ENCODE measurements at places on chromosomes 16 and 17.
A peak's percentile ranks its signal among the peaks of the same experiment; 100 is the strongest.

DNA sequence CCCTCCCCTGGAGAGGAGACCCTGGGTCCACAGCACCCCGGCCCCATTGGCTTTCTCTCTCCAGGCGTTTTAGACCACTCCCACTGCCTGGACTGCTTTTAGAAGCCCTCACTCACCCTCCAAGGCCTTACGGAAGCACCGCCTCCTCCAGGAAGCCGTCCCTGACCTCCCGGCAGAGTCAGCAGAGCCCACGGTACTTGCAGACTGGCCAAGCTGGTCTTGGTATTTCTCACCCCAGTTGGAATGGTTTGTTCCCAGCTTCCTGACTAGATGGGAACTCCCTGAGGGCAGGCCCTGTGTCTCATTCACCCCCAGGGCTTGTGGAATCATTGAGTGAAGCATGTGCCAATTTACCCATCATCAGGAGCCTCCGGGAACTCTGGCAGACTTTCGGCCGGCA, 9.2 kb downstream of the SCGB1C2 start:
- DNase-seq: no peak

DNA sequence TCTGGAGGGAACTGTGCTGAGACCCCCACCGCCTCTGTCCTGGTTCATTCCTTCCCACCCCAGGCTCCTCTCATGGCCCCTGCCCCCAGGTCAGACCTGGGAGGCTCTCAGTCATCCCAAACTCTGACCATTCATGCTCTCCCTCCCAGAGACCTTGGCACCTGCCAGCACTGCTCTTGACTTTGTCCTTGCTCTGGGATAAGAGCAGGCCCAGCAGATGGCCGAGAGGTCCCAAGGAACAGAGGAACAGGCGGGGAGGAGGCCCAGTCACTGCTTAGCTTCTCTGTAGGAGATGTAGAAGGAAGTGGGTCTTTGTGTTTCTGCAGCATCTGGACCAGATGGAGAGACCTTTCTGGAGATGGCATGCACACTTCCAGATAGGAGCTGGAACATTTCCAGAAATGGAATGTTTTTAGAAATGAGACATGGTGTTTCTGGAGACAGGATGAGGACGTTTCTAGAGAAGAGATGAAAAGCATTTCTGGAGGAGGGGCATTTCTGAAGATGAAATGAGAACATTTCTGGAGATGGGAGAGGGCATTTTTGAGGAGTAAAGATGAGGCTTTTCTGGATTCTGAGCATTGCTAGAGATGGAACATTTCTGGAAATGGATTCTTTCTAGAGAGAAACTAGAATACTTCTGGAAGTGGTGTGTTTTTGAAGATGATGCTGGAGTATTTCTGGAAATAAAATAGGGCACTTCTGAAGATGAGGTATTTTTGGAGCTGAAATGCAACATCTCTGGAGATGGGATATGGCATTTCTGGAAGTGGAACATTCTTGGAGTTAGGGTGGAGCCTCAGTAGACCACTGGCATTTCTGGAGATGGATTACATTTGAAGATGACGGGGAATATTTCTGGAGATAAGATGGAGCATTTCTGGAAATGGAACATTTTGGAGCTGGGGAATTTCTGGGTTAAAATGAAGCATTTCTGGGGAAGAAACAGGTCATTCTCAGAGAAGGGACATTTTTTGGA, 55.2 kb downstream of the RAI1 start:
- DNase-seq: no peak

GRCh38 chr17:82487910-82488309, 29.4 kb downstream of the NARF start:
- DNase-seq: no peak

- no peak for DNase-seq
Measured at GRCh38 chr16:30139583-30140481, 16.8 kb upstream of the MAPK3 start.

- DNase-seq: no peak
Measured at GRCh38 chr16:19506965-19507364, 14.9 kb downstream of the GDE1 start.

DNA sequence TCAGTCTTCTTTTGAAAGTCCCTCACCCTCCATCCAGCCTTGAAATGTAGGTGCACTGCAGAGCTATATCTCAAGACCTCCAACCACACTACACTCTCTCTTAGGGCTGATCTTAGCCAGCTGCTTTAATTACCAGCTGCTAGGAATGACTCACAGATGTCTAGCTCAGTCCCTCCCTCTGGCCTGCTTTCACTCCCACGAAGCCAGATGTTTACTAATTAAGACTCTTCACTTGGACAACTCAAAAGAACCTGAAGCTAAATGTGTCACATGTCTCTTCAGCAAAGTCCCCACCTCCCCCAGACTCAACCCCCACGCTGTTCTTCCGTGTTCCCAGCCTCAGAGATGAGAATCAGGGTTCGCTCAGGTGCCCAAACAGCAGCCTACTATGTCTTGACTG, 2.6 kb downstream of the GTF3C1 start:
- DNase-seq: no peak

DNA sequence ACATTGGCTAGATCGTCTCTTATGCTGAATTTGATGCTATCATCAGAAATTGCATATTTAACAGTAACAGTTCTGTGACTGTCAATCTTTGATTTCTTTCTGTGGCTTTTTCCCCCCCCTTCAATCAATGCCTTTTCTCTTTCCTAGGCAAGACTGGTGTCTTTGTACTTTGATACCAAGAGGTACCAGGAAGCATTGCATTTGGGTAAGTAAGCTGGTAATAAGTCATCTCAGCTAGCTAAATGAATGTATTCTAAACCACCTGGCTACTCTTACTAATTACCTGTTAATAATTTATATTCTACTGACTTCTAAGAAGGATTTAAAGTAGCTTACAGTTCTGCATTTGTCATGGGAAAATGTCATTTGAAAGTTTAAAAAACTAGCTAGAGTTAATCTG, 20.1 kb downstream of the PSMD11 start:
- no peak for DNase-seq

DNA sequence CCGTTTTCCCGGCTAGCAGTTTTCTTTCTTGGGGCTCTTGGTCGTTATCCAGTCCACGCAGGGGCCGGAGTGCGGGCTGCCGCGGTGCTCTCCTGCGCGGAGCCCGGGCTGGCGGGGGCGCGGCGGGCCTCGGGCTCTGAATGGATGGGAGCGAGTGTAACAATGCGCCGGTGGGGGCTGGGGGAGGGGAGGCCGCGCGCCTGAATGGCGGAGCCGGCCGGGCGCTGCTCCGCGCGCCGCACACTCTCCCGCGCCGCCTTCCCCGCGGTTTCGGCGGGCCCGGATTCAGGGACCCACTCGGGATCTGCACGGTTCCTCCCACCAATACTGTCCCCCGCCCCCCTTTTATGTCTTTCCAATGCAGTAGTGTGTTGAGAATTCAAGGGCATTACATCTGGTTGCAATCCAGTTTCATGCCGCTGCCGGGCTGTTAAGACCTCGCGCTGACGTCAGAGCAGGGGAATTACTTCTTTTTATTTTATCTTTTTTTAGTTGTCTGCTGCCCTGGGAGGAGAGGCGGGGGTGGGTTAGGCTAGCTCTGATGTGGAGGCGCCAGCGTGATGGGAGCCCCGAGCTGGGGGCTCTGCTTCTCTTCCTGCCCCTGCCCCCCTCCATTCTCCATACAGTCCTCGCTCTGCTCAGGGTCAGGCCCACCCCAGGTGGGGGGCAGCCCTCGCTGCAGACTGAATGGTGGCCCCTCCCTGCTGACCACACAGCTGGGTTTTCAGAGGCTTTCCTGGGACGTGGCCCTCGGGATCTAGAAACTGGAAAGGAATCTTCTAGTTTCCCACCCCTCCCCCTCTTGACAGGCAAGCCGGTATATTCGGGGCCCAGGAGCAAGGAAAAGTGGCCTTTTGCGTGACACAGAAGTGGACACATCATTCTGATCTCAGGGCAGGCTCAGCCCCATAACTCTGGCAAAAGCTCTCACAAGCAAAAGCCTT, 1.8 kb downstream of the RAI1 start:
- peak; percentile 72 for DNase-seq

DNA sequence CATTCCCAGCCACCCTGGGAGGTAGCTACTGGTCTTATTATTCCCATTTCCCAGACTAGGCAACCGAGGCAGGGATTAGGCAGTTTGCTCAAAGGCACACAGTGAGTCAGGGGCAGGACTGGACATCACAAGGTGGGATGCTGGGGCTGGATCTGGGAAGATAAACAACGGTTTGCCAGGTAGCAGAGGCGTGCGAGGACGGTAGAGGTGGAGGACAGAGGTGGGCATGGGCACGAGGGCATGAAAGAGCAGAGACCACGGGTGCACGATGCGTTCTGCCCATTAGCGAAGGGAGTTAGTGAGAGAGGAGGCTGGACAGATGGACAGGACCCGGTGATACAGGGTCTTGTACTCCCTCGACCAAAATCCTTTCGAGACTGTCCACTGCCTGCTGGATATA, 148.0 kb downstream of the SDK2 start:
- DNase-seq: no peak

DNA sequence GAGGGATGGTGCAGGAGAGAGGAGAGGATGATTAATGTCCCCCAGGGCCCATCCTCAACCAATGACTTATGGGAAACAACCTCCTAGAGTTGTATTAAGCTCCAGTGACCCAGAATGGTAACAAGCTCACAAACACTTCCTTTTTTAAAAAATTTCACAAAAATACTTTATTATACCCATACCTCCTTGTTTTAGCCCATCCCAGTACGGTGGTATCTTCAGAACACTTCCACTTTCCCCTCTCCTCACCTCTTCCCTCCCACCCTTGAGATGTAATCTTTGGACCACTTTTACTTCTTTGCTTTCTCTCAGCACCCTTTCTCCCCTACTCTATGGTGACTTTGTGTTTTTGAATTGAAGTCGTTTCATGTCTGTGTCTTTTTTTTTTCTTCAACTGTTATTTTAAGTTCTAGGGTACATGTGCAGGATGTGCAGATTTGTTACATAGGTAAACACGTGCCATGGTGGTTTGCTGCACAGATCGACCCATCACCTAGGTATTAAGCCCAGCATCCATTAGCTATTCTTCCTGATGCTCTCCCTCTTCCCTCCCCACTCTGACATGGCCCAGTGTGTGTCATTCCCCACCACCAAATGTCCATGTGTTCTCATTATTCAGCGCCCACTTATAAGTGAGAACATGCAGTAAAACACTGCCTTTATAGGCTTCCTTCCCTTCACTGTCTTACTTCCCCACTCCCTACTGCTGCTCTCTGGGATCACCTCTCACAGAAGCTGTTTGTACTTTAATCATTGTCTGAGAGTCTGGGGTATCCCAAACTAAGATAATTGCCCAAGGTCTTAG, 124.5 kb downstream of the PRKCB start:
- DNase-seq: no peak

DNA sequence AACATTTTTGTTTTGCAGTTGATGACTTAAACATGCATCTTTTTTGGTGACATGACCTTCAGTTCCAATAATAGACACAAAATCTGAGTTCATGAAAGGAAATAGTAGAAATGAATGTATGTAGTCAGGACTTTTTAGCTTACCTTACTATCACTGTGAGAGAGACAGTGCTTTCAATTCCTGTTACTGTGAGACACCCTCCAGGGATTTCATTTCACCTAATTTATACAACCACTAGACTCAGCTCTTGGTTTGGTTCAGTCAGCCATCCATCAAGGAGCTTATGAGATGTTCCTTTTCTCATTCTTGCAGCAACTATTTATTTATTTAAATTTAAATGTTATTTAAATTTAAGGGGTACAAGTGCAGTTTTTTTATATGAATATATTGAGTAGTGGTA, 77.9 kb downstream of the MAP2K4 start:
- DNase-seq: no peak

DNA sequence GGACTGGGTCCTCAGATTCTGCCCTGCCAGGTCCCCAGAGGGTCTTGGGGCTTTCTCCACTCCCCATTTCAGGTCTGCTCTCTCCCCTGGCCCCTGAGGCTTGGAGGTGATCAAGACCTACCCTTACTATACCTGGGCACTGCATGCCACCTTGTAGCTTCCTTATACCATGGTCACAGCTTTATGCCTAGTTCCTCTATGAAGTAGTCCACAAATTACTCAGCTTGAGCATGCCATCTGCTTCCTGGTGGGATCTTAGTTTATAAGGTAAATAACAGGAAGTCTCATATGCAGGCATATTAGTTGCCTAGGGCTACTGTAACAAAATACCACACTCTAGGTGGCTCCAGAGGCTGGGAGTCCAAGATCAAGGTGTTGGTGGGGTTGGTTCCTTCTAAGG, 11.0 kb upstream of the PMFBP1 start:
- no peak for DNase-seq

DNA sequence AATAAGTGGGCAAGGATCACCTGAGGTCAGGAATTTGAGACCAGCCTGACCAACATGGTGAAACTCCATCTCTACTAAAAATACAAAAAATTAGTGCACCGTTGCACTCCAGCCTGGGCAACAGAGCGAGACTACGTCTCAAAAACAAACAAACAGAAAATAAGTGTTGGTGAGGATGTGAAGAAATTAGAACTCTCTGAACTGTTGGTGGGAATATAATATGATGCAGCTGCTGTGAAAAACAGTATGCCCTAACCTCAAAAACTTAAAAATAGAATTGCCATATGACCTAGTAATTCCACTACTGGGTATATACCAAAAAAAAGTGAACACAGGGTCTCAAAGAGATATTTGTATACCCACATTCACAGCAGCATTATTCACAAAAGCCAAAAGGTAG, 26.1 kb downstream of the GLG1 start:
- DNase-seq: no peak

DNA sequence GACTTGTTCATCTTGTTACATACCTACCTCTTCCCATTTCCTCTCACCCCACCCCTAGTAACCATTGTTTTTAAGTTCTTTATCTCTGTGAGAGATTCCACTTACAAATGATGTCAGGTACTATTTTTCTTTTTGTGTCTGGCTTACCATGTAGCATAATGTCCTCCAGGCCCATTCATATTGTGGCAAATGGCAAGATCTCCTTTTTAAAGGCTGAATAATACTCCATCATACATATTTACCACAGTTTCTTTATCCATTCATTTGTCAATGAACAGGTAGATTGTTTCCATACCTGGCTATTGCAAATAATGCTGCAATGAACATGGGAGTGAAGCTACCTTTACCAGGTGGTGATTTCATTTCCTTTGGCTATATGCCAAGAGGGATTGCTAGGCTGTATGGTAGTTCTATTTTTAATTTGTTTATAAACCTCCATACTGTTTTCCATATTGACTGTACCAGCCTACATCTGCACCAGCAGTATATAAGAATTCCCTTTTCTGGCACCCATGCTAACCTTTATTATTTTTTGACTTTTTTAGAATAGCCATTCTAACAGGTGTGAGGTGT, 53.9 kb downstream of the NSRP1 start:
- DNase-seq: no peak

- DNase-seq: no peak
Measured at GRCh38 chr16:3113765-3114479, 1.5 kb downstream of the ZNF205 start.

GRCh38 chr16:5025171-5025632, 8.5 kb downstream of the NAGPA start:
- no peak for DNase-seq

DNA sequence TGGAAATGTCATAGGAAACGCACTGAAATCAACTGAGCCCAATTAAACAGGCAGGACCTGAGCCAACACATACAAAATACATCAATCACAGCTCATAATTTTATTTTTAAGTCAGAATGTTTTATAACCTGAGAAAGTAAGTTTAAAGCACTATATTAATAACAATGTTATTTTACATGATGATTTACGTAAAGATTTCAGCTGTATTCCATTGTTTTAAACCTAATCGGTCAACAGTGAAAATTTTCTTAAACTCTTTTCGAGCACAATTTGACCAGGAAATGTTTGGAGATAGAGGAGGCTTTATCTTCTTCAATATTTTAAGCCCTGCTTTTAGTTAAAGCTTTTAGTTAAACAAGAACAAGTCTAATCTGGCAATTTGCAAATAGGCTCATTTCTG, 201.8 kb upstream of the TOX3 start:
- no peak for DNase-seq

GRCh38 chr17:80421381-80422090, 6.6 kb downstream of the ENDOV start:
- no peak for DNase-seq

Data from left lobe of liver (tissue), 2 donors.